ENCODE measurements at places on chromosomes 11 and 22. TPM values are rescaled to one million over a fixed set of nuclear protein-coding genes. Genes with fewer than 3 reads are reported as not detected.
A peak's percentile ranks its signal among the peaks of the same experiment; 100 is the strongest.

SLC37A2 gene
- total RNA-seq: 24.9 TPM

- DNase-seq: no peak
Measured at GRCh38 chr11:102900346-102900745, 25.6 kb upstream of the MMP12 start.

DNA sequence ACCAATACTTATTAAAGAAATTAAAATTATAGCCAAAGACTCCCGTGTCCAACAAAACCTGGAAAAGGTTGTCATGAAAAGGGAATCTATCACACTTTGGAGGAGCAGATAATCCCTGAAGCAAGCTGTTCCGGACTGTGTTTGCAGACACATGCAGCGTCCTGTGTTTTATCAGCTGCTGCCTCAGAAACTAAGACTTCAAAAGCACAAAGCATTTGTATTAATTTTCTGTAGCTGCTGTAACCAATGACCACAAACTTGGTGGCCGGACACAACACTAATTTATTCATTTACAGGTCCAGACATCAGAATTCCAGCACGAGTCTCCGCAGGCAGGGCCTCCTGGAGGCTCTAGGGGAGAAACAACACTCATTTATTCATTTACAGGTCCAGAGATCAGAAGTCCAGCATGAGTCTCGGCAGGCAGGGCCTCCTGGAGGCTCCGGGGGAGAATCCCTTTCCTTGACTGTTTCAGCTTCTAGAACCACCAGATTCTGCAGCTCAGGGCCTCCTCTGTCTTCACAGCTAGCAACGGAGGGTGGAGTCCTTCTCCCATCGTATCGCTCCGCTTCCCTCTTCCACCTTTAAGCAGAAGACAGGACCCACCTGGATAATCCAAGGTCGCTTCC lies 465.3 kb downstream of the BRD1 start:
- no peak for DNase-seq

DNA sequence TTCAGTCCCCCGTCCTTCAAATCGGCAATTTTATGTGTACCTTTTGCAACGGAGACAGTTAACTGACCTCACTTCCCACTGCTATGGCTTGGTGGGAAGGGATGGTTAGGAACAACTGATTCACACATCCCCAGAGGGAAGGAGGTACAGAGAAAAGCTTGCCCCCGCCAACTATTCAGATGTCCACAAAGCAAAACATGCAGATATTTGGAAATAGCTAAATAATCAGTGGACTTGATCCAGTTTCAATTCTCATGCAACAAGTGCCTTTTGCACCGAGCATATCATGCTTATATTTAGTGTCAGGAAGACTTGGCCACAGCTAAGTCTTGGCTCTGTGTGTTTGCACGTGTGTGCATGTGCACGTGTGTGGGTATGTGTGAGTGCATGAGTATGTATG lies 144.6 kb downstream of the SNX19 start:
- no peak for DNase-seq

- no peak for DNase-seq
Measured at GRCh38 chr22:34429314-34429713, 509.0 kb upstream of the LARGE1 start.

DNA sequence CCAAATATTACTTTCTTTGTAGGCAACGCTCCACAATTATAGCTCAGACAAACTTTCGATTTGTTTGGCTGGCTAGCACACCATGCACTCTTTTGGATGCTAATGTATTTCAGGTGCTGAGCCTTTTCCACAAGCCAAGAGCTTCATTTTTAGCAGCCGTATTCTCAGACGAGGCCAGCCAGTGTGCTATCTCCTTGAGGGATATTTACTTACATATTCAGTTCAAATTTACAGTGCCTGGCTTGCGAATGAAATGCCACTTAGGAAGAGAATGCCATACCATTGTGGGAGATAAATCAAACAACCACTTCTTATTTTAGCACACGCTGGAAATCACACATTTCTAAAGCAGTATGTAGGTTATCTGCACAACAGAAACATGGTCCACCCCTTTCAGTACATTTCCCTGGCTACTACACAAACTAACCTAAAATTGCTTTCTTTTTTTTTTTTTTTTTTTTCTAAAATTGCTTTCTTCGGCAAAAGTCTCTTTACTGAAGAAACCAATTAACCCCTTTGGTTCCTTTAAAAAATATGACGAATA lies 236.9 kb downstream of the CADM1 start:
- no peak for DNase-seq

MRGPRF gene
- total RNA-seq: 4.0 TPM

DNA sequence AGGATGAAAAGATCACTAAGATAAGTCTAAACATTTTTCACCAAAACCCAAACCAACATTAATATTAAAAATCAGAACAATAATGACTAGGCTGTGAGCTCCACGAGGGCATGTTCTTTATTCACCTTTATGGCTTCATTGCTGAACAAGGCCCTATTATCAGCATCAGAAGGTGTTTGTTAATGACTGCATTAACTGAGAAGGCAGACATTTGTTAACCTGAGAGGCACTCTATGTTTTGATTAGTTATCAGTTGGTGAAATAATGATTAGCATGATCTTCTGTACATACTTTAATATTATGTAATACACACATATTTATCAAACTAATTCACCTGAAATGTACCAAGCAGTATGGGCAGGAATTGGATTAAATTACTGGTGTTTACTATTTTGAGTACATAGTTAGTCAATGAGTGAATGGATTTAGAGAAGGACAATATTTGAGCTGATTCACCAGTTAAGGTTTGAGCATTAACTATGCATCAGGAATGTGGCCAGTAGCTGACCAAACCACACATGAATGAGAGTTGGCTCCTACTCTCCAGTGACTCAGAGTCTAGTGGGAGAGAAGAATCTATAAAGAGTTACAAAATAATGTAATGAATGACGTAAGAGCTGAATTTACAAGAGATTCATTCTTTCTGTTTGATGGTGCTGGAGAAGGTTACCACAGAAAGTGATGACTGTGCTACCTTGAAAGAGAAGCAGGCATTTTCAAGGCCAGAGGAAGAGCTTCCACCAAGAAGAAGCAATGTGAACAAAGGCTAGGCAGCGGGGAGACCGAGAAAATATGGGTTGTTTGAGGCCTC lies 6.7 kb downstream of the IL18 start:
- no peak for DNase-seq

DNA sequence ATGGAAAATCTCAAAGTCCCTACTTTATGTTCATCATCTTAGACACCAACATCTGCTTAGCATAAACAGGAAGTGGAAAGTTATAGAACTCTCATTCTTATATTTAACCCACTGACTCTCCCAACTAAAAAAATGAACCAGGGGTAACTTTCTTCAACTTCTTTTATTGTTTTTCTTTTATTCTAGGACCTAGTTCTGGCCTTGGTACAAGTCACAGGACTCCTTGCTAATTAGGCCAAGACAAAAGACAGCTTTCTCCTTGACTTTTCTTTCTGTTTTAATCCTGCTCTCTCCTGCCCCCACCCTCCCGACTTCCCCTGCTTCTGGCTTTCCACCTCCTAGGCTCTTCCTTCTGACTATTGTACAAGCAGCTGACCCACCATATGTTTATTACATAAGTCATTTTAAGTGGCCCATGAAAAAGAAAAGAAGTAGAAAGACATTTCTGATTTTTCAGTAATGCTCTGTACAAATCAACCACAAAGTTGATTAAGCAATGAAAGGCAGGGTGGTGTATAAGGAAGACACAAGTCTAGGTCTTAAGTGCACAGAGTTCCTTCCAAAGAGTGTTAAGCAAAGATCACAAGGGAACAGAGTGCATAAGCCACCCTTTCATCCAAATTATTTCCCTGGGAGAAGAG lies 18.3 kb downstream of the JAML start:
- no peak for DNase-seq

GRCh38 chr11:79139900-79140299 lies 300.9 kb downstream of the TENM4 start:
- no peak for DNase-seq

FOLR1 gene
- total RNA-seq: 7.6 TPM

DNA sequence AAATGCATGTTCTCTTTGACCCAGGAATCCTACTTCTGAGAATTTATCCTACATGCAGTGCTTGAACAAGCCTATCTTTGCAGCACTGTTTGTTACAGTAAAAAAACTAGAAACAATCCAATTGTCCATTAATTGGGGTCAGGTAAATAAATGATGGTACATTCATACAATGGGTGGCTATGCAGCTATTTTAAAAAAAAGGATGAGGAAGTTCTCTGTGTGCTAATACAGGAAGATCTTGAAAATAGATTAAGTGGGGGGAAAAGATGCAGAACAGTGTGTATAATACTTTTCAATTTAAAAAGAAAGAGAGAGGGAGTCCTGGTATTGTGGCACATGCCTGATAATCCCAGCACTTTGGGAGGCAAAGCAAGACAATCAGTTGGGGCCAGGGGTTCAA lies 9.5 kb upstream of the CREB3L1 start:
- DNase-seq: no peak

SLC25A18 gene
- total RNA-seq: 0.76 TPM

- no peak for DNase-seq
Measured at GRCh38 chr11:38718659-38719058, 2120.6 kb upstream of the RAG2 start.

DNA sequence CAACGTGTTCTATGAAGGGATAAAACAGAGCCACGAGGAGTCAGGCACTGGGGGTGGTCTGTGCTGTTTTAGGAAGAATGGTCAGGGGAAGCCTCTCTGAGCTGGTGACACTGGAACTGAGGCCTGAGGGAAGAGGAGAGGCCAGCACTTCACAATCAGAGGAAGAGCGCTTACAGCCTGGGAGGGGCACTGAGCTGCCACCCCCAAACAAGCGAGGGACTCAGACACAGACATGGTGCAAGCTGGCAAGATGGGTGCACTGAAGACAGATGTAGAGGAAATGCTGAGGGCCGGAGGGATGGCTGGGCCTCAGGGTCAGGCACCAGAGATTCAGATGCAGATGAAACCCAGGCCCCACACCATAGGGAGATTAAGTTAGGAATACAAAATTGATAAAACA lies 40.0 kb upstream of the TP53I11 start:
- no peak for DNase-seq

DNA sequence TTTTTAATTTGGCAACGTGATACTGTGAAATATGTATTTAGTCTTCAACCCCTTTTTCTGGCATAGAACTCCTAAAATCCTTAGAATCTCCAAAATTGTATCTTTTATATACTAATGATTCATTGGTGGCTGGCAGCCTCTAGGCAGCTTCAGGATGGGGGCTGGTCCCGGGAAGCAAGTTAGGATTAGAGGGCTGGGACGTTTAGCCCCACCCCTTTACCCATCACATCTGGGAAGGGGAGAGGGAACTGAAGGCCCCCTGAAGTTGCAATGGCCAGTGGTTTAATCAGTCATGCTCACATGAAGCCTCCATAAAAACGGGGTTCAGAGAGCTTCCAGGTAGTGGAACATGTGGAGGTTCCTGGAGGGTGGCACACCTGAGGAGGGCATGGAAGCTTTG lies 7.1 kb downstream of the IL17RA start:
- no peak for DNase-seq

- DNase-seq: no peak
Measured at GRCh38 chr22:44193535-44193891, 12.8 kb downstream of the PARVG start.

- DNase-seq: peak; percentile 46
Measured at GRCh38 chr11:119728651-119729580, at the start of gene NECTIN1. Gene NECTIN1 (minus strand): TSS chr11:119729200. CDS start chr11:119728553, 647 bp downstream.

- DNase-seq: no peak
Measured at GRCh38 chr11:87405843-87406242, 368.1 kb downstream of the TMEM135 start.

DNA sequence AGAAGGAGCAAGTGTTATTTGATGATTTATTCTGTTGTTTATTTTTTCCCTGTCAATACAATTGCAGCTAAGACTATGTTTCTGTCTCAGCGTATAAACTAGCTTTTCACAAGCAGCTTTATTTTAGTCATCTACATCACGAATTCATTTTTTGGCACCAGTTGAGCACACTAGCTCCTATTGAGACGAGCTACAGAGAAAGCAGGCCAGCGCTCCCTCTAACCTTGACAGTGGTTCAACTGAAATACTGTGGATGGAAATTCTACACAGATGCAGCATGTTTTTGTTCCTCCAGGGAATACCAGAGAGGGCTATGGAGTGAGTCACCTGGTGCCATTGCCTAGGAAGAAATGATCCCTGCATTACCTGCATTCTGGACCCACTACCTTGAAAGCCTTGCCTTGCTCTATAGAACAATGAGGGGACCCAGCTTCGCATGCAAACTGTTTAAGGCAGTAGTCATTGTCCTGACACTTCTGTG lies 108.2 kb upstream of the ARHGAP42 start:
- no peak for DNase-seq

DNA sequence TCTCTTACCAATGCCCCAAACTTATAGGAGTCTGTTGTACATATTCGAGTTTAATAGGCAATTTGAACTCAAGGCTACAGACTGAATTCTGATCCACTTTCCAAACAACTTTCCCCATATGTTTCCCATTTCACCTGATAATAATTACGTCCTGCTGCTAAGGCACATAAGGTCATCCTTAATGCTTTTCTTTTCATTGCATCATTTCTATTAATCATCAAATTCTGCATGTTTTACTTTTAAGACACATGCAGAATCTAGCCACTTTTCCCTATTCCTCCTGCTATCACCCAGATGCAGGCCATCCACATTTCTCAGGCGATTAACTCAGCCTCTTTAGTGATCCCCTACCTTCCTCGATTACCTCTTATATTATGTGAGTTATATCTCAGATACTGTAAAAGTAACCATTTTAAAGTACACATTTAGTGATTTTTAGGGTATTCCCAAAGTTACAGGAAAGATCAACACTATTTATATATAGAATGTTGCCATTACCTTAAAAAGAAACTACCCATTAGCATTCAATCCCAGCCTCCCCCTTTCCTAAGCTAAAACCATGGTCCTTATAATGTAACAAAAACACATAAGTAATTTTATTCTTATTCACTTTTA lies 14.9 kb downstream of the XKR3 start:
- no peak for DNase-seq

MUC2 gene
- total RNA-seq: not detected

DNA sequence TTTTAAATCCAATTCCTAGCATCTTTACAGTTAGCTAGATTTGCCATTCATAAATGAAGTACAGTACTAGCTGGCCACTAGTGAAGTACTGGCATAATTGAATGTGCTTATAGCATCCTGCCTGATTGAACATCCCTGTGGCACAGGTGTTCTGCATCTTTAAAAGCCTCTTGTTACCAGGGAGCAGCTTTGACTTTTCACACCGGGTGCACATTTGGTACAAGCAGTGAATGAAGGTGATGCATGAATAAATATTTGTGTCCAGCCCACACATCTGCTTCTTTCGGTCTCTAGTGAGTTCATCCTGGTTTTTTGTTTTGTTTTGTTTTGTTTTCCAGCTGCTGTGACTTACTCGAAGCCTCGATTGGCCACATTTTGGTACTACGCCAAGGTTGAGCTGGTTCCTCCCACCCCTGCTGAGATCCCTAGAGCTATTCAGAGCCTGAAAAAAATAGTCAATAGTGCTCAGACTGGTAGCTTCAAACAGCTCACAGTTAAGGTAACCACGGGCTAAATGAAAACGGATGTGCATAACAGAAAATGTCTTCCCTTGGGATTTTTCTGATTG lies 5.3 kb downstream of the ATP5MG start:
- no peak for DNase-seq

DNA sequence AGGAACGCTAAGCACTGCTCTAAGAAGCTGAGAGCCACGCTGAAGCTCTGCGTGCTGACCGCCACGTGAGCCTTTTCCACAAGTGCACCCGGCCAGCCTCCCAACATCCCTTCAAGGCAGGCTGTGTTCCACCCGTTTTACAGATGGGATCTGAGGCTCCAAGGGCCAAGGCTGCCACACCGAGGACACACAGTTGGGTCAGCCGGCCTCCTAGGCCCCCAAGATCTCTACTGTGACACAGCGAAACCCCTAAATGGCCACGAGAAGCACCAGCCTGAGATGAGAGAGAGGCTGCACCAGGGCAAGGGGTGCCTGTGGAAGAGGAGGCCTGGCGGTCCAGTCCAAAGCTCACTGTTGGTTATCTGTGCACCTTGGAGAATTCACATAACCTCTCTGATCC lies 11.8 kb upstream of the CD5 start:
- no peak for DNase-seq
